ENCODE measurements at places on chromosomes 6 and 20.

- DNase-seq = no peak
Measured at GRCh38 chr20:22106308-22106938, 401.0 kb downstream of the PAX1 start.

GRCh38 chr6:14316651-14317386, 199.2 kb downstream of the CD83 start:
- no peak for DNase-seq

DNA sequence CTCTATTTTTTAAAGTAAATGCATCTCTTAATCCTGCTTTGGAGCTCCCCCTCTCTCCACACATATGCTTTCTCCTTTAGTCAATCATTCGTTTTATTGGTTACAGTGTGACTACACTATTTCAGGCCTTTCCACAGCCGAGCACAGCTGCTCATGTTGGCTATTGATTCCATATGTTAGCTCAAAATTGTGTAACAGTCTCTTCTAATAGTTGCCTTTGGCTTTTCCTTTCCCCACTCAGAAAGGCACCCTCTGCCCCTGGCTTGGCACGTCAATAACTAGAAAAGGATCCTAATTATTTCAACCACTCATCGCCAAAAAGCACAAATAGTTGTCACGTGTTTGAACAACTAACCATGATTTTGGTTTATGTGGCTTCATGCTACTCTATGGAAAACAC, 410.3 kb upstream of the SLC35B3 start:
- DNase-seq = no peak

DNA sequence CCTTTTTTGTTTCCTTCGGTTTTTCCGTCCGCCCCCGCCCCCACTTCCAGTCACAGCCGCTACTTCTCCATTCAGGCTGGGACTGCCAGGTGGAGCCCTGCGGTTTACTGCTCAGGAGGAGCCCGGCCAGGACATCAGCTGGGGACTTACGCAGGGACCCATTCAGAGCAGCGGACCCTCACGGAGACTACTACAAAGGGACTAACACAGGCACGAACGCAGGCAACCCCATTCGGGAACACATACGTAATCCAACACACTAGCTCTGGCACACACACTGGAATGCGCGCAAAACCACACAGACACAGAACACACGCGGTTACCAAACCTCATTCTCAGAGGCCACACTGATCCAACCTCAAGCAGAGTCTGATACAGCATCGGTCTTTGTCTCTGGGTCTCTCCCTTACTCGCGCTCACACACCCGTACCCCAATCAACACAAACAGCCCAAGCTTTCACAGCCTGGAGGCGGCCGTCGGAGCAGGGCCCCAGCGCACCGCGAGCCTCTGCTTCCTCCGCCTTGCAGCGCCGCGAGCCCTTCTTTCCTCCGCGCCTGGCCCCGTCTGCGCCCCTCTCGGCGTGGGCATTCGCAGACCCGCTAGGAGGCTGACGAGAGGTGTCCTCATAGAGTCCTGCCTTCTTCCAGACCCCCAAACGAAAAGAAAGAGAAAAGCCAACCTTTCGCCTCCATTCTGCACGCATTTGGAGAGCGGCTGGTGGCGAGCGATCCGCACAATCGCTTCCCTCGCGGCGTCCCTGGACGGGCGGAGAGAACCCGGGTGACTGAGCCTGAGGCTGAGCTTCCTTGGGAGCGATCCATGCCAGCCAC, 1.1 kb upstream of the SLC32A1 start:
- no peak for DNase-seq
